NB4 (cell line): ENCODE measurements at places on chromosomes 5 and 9.

DNA sequence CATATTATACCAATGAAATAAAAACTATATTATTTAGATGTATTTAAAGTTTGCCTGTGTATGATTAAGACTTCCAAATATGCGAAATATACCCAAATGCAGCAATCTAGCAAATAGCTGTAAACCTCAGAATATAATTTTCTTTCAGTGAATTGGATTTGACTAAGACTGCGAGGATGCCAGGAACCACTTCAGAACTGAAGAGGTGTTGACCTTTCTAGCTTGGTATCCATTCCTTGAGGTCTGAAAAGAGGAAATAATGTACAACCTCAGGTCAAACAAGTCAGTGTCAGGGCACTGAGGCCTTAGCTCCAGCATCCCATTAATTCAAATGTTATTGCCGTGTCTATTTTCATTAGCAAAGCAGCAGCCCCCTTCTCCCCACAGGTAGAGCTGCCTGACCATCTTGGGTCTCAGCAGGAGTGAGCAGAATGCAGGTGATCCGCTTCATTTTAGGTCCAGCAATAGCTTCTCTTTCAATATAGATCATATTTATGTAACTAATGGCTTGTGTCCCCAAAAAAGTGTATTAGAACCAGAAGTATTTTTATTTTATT is 100.0 kb downstream of the KIAA1958 start:
- DNase-seq, result no peak

GRCh38 chr5:14453481-14453880 is 128.1 kb upstream of the OTULINL start:
- no peak for DNase-seq

GRCh38 chr5:18811661-18812060 is 1176.3 kb downstream of the CDH18 start:
- DNase-seq, result no peak

DNA sequence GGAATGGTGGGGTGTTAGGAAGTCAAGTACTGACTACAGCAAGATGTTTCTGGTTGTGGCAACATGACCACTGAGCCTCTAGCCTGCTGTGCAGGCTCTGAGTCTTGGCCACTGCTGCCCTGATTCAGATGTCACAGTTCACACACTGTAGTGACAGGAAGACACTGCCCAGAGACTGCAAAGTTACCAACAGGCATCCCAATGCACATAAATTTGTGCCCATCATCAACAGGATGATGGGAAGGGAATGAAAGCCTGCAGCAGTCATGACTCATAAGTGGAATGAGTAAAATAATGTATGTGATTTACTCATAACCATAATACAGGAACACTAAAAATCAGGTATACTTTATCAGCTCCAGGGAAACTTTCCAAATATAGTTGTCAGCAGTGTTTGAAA is 251.6 kb upstream of the HAPLN1 start:
- no peak for DNase-seq

DNA sequence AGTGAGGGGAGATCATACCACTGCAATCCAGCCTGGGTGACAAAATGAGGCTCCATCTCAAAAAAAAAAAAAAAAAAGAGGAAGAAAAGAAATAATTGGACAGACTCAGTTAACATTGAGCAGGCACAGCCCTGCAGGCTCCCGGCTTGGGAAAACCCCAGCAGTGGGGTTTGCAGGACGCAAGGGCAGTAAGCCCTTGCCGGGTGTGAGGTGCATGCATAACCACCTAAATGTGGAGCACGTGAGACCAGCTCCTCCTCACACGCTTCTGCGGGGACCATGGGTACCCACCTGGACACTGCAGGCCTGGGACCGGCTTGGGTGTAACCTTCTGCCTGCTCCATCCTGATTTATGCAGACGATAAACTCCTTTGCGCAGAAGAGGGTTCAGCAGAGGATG is 4.8 kb upstream of the SLC6A18 start:
- DNase-seq, result no peak

DNA sequence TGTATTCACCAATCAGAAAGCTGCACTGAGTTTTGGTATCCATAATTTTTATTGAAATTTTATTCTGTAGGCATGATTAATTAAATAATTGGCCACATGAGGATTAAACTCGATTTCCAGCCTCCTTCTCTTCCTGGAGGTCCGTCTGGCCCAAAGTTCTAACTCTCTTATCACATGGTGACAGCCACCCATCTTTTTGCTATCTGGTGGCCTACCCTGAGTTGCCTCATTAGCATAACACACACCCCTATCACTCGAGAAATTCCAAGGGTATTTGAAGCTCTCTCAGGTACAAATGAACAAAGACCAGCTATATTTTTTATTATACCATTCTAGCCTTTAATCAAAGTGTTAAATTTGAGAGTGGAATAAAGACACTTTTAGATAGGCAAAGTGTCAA is 57.7 kb downstream of the APC start:
- DNase-seq, result no peak

DNA sequence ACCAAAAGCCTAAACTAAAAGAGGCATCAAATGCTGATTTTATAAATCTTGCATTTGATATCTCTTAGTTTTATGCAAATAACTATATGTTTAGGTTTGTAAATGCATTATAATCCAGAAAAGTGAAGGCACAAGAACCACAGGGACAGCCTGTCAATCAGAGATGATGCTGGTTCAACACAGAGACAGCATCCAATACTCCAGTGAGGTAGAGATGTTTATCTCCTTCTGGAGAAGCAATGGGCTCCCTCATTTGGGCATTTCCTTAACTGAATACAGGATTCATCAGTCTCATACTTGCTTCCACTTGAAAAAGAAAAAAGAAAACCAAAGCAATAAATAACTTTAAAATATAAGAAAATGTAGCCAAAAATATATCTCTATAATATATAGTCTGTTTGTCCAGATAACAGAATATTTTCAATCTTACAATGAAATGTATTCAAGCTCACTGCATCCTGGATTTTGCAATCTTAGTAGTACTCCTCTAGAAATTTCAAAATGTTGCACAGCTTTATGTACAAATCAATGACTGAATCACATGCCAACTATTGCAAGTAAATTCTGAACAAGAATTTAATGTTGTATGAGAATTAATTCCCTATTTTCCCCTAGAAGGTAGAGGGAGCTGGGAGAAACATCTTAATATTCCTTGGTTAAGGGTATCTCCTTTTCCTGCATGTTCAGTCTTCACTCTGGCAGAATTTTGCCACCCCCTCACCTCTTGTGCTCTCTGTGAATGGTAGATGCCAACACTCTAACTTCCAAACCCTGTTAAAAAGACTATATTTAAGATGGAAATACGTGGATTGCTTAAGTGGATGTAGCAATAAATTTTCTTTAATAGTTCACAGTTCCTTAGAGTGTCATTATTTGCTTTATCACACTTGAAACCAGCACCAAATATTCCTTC is 191.1 kb upstream of the GAS1 start:
- no peak for DNase-seq

DNA sequence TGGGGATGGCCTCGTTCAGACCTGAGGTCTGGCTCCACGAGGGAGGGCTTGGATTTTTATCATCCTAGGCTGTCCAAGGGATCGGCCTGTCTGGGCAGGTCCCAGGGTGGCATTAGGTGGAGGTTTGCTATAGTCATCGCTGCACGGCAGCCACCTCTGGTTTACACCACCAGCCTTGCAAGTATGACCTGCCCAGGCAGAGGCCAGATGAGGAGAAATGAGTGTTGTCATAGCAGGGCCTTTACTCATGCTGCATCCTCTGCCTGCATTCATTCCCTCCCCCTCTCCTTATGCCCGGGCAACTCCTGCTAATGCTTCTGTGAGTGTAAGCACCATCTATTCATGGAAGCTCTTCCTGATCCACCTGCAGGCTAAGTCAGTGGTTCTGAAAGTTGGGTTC is 15.3 kb upstream of the NDST1 start:
- DNase-seq, result no peak

DNA sequence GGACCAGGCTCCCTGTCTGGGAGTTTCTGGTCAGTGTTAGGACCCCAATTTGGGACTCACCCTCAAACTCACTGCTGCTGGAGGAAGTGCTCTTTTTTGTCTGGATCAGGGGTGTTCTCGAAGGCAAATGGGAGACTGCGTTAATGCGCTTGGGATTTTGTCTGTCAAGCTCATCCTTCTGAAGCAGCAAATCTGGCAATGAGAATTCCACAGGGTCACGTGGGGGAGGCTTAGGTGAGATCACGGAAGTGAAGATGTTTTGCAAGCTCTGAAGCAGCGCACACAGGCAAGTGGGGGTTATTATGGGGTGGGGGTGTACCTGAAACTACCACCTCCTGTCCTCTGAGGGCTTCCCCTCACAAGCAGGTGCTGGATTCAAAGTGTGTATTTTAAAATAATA is 10.5 kb upstream of the TEX53 start:
- DNase-seq, result no peak

DNA sequence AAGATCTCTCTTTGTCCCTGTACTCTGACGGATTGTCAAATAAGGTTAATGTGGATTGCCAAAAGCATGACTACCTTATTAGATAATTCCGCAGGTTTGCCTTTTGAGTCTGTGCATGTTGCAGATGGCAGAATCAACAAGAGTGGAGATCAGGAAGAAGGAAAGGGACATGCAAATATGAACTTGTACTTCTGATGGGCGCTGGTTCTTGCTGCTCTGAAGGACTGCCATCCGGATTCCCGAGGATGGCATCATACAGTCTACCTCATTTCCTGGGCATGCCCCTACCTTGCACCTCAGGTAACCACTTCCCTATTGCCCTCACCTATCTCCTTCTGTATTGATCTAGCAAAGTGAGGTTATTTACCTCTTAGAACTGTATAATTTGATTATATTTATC is 504.2 kb downstream of the ACTL7B start:
- DNase-seq, result no peak

- peak; percentile 60 for DNase-seq
Measured at GRCh38 chr5:108521841-108522506, 140.1 kb upstream of the FBXL17 start.

GRCh38 chr5:142221091-142221860 is 103.5 kb downstream of the SPRY4 start:
- DNase-seq, result no peak

DNA sequence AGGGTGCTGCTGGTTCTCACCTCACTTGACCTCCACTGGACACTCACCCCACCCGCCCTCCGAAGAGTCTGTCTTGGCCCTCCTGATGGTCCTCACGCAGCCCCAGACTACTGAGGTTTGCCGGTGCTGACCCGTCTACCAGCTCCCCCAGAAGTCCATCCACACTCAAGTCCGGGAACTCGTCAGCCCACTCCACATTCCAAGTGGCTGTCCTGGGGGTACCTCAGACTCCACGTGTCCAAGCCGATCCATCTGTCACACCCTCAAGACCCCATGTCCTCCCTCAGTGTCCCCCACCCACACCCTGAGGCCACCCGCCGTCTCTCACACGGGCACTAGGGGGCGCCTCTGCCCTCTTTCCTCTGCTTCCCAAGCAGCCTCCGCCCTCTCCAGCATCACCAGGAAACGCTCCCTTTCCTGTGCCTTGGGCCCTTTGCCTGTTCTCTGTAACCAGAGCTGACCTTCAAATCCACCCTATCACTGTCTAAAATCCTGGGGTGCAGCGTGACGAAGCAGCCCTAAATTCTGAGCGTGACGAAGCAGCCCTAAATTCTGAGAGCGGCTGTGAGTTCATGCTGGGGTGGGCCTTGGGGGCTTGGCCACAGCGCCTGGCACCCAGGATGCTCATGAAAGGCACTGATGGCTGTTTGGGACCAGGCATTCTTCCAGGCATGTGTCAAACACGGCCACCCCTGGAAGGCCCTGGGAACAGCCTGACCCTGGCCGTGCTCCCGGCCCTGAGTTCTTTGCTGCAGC is 95.7 kb downstream of the KCNT1 start:
- DNase-seq, result peak; percentile 60

GRCh38 chr5:92369587-92369986 is 986.5 kb upstream of the ARRDC3 start:
- no peak for DNase-seq

DNA sequence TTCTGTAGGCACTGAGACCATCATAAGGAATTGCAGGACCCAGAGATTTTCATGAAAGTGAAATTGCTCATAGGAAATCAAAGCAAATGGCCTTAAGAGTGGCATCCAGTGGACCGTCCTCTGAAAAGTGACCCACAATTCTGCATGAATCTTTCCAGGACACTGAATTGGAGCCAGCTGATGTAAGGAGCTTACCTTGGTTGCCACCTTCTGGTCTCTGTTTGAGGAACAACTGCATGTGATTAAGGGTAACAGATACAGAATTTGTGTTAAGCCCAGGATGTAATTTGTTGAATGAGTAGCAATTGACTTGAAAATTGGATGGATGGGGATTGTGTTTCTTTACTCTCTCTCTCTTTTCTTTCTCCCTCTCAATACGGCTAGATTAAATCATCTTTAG is 49.9 kb upstream of the GAS1 start:
- no peak for DNase-seq

DNA sequence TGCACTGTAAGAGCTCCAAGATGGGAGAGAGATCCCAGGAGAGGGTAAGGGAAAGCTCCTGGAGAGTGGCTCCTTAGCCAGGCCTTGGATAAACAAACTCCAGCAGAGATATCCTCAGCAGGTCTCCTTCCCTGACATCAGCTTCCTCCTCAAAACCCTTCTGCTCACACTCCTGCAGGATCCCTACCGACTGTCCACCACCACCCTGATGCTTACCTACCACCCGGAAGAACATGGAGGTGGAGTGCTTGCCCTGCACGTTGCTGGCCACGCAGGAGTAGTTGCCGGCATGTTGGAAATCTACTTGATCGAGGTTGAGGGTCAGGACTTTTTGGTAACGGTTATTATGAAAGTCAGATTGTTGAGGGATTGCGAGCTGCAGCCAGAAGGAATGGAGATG is 9.3 kb downstream of the CSF1R start:
- no peak for DNase-seq

GRCh38 chr5:41196197-41196596 is 17.1 kb downstream of the C6 start:
- no peak for DNase-seq

DNA sequence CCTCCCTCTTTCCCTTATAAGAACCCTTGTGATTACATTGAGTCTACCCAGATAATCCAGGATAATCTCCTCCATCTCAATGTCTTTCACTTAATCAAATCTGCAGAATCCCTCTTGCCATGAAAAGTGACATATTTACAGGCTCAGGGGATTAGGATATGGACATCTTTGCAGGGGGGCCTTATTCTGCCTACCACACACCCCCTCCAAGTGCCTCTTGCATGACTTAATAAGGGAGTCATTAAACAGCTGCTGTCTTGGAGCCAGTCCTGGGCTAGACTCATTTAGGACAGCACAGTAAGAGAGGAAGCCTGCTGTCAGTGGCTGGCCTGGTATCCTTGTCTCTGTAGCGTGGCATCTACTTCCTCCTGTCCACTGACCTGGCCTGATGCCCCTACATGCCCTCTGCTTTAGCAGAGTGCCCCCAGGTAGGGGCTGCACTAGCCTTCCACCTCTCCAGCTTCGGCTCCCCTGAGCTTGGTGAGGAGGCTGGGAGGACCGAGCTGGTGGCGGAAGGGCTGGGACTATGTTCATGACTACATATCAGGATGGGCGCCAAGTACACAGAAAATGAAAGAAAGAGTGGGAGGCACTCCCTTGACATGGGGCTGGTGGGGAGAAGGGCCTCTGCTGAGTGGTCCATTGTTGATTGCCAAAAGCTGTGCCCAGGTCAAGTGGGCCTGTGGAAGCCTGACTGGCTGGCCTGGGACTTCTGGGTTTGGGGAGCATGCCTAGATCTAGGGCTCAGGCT is 17.2 kb downstream of the ENHO start:
- no peak for DNase-seq

GRCh38 chr5:66255714-66256113 is 111.6 kb downstream of the SREK1 start:
- DNase-seq, result peak; percentile 5

- DNase-seq, result no peak
Measured at GRCh38 chr9:134643222-134643671, 1.6 kb downstream of the COL5A1 start.
